ENCODE measurements at places on chromosomes 2 and 18.

- no peaks in the 10 kb centered on the region for H3K36me3 ChIP-seq
- H3K4me3 ChIP-seq, result no peak overlapping the region
- H3K27ac ChIP-seq, result no peak overlapping the region
- DNase-seq, result no peak
- peaks cover 26% of the 10 kb centered on the region for H3K4me1 ChIP-seq
- H3K27me3 ChIP-seq, result no peaks in the 10 kb centered on the region
Measured at GRCh38 chr2:202136526-202136925, 63.5 kb downstream of the KIAA2012 start.

GRCh38 chr2:202628646-202629198, 6.0 kb upstream of the FAM117B start:
- no peaks in the 10 kb centered on the region for H3K27me3 ChIP-seq
- DNase-seq, result no peak
- H3K36me3 ChIP-seq, result no peaks in the 10 kb centered on the region
- no peak overlapping the region for H3K4me3 ChIP-seq

- no peak for DNase-seq
- peaks cover 10% of the 10 kb centered on the region for H3K36me3 ChIP-seq
- H3K4me1 ChIP-seq, result peaks cover 13% of the 10 kb centered on the region
- no peak overlapping the region for H3K4me3 ChIP-seq
- no peaks in the 10 kb centered on the region for H3K27me3 ChIP-seq
Measured at GRCh38 chr2:232203166-232203891, 175.2 kb upstream of the ALPP start.

- peaks cover 4% of the 10 kb centered on the region for H3K4me1 ChIP-seq
- no peak for DNase-seq
- H3K36me3 ChIP-seq, result no peaks in the 10 kb centered on the region
- H3K4me3 ChIP-seq, result no peak overlapping the region
Measured at GRCh38 chr18:4755848-4756247, 300.7 kb upstream of the DLGAP1 start.

- no peak for DNase-seq
- H3K27me3 ChIP-seq, result peaks cover 7% of the 10 kb centered on the region
- no peak overlapping the region for H3K4me3 ChIP-seq
- peaks cover 2% of the 10 kb centered on the region for H3K4me1 ChIP-seq
- no peaks in the 10 kb centered on the region for H3K36me3 ChIP-seq
Measured at GRCh38 chr2:172285760-172286159, 141.6 kb upstream of the ITGA6 start.

GRCh38 chr2:176147210-176147799, 4.0 kb upstream of the HOXD4 start:
- no peaks in the 10 kb centered on the region for H3K36me3 ChIP-seq
- H3K27ac ChIP-seq, result no peak overlapping the region
- DNase-seq, result no peak
- no peaks in the 10 kb centered on the region for H3K4me1 ChIP-seq

DNA sequence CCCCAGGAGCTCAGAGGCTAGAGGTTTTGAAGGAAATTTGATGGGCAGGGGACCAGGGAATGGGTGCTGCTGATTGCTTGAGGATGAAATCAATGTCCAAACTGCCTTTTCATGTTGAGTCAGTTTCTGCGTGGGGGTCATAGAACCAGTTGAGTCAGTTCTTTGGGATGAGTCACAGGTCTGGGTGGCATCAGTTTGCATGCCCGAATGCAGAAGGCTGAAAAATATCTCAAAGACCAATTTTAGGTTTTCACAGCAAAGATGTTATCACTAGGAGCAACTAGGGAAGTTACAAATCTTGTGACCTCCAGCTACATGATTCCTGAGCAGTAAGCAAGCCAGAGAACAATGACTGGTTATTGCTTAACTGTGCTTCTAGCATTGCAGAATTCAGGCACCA, 1135.1 kb upstream of the CRIM1 start:
- H3K27me3 ChIP-seq, result no peaks in the 10 kb centered on the region
- no peaks in the 10 kb centered on the region for H3K36me3 ChIP-seq
- no peak overlapping the region for H3K27ac ChIP-seq
- no peak for DNase-seq
- H3K4me3 ChIP-seq, result no peak overlapping the region

GRCh38 chr18:21735452-21736015, 5.1 kb upstream of the MIB1 start:
- H3K36me3 ChIP-seq, result peaks cover 14% of the 10 kb centered on the region
- no peak for DNase-seq
- no peak overlapping the region for H3K4me3 ChIP-seq
- H3K27me3 ChIP-seq, result no peaks in the 10 kb centered on the region
- H3K27ac ChIP-seq, result no peak overlapping the region
- peaks cover 7% of the 10 kb centered on the region for H3K4me1 ChIP-seq

DNA sequence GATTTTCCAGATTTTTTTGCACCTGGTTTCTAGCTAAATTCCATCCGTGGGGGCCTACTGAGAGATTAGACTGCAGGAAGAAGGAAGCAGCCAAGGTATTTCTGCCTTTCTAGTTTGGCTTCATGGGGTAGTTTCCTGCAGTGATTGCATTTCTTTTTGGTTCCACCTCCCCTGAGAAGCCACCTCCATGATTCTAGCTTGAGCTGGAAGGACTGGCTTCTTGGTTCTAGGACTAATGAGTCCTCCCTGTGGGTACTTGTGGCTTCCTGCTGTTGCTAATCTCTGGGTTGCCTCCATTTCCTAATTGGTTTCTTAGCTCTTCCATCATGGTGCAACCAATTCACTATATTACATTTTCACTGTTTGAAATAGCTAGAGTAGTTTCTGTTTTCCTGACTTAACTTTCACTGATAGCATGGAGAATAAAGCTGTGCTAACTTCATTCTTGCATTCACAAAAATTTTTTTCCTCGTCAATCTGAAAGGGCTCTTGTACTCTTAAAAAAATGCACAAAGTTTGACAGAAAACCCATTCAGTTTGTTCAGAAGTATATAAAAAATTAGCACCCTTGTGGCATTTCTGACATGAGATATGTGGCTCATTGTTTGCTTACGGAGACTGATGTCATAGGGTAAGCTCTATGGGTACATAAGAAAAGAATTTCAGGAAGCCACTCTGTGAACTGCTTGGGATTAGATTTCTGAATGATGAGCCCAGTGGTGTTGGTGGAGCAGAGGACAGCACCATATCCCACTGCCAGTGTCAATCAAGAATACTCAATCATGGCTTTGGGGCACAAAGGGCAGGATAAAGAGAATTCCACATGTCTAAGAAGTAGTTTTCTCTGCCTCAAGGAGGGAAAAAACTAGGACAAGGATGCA, 242.8 kb upstream of the RBMS1 start:
- peaks cover 4% of the 10 kb centered on the region for H3K4me1 ChIP-seq
- H3K27ac ChIP-seq, result no peak overlapping the region
- peaks cover 14% of the 10 kb centered on the region for H3K27me3 ChIP-seq
- H3K36me3 ChIP-seq, result no peaks in the 10 kb centered on the region
- no peak for DNase-seq

DNA sequence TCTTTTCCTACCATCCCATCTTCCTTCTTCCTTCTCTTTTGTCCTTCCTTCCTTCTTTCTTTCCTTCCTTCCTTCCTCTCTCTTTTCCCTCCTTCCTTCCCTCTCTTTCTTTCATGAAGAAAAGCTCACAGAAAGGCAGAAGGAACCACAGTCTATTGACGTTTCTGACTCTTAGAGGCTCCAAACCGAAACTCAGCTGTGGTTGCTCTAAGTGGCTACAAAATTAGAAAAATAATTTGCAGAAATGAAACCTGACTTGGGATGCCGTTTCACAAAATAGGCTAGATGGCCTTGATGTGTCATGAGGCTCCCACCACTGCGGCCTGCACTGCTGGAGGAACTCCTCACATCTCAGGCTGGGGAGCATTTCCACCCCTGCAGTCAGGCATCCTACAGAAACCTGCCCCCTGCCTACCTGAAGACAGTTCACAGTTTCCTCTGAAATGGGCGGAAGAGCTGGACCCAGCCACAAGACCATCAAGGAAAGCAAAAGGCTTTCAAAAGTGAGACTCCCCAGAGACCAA, 165.6 kb downstream of the SMAD7 start:
- no peak overlapping the region for H3K4me3 ChIP-seq
- H3K27me3 ChIP-seq, result peaks cover 3% of the 10 kb centered on the region
- H3K36me3 ChIP-seq, result peaks cover 5% of the 10 kb centered on the region
- no peak for DNase-seq
- no peak overlapping the region for H3K27ac ChIP-seq

GRCh38 chr2:164967781-164968228, 12.5 kb upstream of the SLC38A11 start:
- H3K36me3 ChIP-seq, result peaks cover 3% of the 10 kb centered on the region
- no peaks in the 10 kb centered on the region for H3K27me3 ChIP-seq
- no peak overlapping the region for H3K4me3 ChIP-seq
- H3K27ac ChIP-seq, result no peak overlapping the region

GRCh38 chr2:113276216-113276760, 2.4 kb downstream of the PAX8 start:
- H3K36me3 ChIP-seq, result no peaks in the 10 kb centered on the region
- no peak overlapping the region for H3K4me3 ChIP-seq
- no peak overlapping the region for H3K27ac ChIP-seq
- peaks cover 1% of the 10 kb centered on the region for H3K4me1 ChIP-seq

DNA sequence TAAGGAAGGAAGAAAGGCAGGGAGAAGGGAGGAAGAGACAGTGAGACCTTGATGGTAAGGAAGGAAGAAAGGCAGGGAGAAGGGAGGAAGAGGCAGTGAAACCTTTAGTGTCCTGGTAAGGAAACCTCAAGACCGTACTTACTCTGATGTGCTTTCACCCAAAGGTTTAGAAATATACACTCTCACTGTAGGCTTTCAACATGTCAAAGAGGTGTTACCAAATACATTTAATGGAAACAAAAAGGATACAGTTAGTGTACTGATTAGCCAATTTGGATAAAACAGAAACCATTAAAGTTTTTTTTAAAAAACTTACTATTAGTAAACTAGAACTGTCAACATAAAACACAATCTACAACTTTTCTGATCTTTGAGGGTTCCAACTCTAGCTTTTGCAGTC, 7.1 kb downstream of the FBXO15 start:
- H3K4me1 ChIP-seq, result peaks cover 8% of the 10 kb centered on the region
- DNase-seq, result no peak
- H3K4me3 ChIP-seq, result no peak overlapping the region
- peaks cover 24% of the 10 kb centered on the region for H3K27me3 ChIP-seq
- H3K36me3 ChIP-seq, result no peaks in the 10 kb centered on the region

GRCh38 chr18:58536534-58537271, 92.2 kb downstream of the ALPK2 start:
- no peak overlapping the region for H3K4me3 ChIP-seq
- no peaks in the 10 kb centered on the region for H3K36me3 ChIP-seq
- peaks cover 29% of the 10 kb centered on the region for H3K27me3 ChIP-seq
- peaks cover 14% of the 10 kb centered on the region for H3K4me1 ChIP-seq
- no peak overlapping the region for H3K27ac ChIP-seq

DNA sequence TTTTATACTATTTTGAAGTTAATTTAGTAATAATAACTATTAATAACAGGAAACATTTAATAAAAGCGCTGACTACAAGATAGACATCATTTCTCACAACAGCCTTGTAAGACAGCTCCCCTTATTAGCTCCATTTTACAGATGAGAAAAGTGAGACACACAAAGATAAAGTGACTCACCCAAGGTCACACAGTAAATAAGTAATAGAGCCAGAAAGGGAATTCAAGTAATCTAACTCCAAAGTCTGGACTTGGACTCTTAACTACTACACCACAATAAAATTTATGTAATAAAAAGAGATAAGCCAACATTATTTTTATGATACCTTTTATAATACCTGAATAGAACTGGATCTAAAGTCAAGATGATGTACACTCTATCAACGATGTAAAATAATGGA, 25.3 kb downstream of the EXOC6B start:
- no peak overlapping the region for H3K4me3 ChIP-seq
- H3K27ac ChIP-seq, result no peak overlapping the region
- DNase-seq, result no peak

DNA sequence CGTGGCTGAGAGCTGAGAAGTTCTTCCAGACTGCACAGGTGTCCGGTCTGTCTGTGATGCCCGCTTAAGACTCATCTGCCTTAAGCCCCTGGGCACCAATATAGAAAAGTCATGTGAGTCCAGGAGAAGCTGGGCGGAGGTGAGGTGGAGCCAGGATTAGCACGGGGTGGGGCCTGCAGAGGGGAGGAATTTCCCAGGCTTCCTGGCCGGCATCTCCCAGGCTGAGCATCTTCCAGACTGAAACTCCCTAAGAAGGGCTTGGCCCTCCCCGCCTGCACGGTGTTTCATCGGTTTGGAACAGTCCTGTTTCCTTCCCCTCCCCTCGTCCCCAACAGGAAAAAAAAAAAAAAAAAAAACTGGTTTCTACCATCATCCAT, 270.3 kb downstream of the ATAD2B start:
- H3K27ac ChIP-seq, result no peak overlapping the region
- no peaks in the 10 kb centered on the region for H3K36me3 ChIP-seq
- H3K4me1 ChIP-seq, result peaks cover 4% of the 10 kb centered on the region
- H3K4me3 ChIP-seq, result no peak overlapping the region

GRCh38 chr2:17375262-17375661, 143.0 kb downstream of the RAD51AP2 start:
- H3K4me3 ChIP-seq, result no peak overlapping the region
- DNase-seq, result no peak
- peaks cover 4% of the 10 kb centered on the region for H3K4me1 ChIP-seq
- H3K27me3 ChIP-seq, result no peaks in the 10 kb centered on the region
- no peak overlapping the region for H3K27ac ChIP-seq
- H3K36me3 ChIP-seq, result peaks cover 2% of the 10 kb centered on the region

GRCh38 chr2:162073888-162074631, at the start of gene DPP4:
Gene DPP4, minus strand, starts transcription at chr2:162074215. Its CDS starts 234 bp downstream, at chr2:162073981.
- peak within 1 kb of the TSS; percentile 59 for H3K27ac ChIP-seq
- H3K4me3 ChIP-seq, result peak within 1 kb of the TSS; percentile 75
- peak; percentile 63 for DNase-seq

GRCh38 chr2:231687133-231687852, 21.0 kb upstream of the PTMA start:
- H3K36me3 ChIP-seq, result no peaks in the 10 kb centered on the region
- H3K4me1 ChIP-seq, result peaks cover 11% of the 10 kb centered on the region

DNA sequence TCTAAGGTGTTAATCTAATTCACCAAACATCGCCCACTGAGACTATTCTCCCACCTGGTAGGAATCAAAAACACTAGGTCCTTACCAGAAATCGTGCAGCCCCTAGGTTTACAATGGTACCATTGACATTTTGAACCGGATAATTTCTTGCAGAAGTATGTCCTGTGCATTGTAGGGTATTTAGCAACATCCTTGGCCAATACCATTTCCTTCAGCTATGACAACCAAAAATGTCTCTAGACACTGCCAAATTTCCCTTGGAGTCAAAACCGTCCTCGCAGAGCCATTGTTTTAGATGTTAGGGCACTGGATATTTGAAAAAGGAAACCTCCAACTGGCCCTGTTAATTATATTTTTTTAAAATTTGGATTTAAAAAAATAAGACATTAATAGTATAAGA, 3.8 kb downstream of the VPS54 start:
- H3K4me1 ChIP-seq, result peaks cover 15% of the 10 kb centered on the region
- H3K36me3 ChIP-seq, result no peaks in the 10 kb centered on the region
- DNase-seq, result no peak
- no peak overlapping the region for H3K27ac ChIP-seq

DNA sequence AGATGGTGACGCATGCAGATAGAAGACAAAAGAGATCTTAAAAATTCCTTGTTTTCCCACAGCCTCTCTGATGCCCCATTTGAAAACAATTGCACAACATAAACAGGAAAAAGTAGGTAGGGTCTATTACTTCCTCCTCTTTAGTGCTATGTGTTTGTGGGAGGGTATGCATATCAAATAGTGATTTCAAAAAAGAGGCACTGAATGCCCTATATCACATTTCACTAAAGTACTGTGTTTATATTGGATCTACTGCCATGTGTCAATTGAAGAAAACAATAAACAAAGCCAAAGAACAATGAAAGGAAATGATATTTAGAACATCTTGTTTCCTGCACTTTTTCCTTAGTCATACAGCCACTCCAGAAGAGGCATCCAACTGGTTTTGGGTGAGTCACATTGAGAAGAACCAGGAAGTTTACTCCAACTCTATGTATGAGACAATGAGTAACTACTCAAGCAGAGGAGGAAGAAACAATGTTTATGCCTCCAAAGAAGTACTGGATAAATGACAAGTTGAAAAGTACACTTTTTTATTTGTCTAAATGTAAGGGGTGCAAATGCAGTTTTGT, 583.6 kb downstream of the FBXO15 start:
- H3K4me1 ChIP-seq, result no peaks in the 10 kb centered on the region
- no peak for DNase-seq
- no peak overlapping the region for H3K27ac ChIP-seq

All from progenitor cell of endocrine pancreas (in vitro differentiated cells).